Activated naive CD4-positive, alpha-beta T cell treated with anti-CD3 and anti-CD28 coated beads, Interleukin-2, amount 50 U/mL, for 72 hours (primary cell): ENCODE measurements at places on chromosomes 2 and 18.

- DNase-seq = no peak
Observed at GRCh38 chr2:119393971-119394748, 27.4 kb downstream of the DBI start.

- DNase-seq = no peak
Observed at GRCh38 chr2:120656273-120656950, 79.3 kb upstream of the GLI2 start.

GRCh38 chr2:219688560-219689445 lies 61.4 kb downstream of the SLC4A3 start:
- DNase-seq = no peak

DNA sequence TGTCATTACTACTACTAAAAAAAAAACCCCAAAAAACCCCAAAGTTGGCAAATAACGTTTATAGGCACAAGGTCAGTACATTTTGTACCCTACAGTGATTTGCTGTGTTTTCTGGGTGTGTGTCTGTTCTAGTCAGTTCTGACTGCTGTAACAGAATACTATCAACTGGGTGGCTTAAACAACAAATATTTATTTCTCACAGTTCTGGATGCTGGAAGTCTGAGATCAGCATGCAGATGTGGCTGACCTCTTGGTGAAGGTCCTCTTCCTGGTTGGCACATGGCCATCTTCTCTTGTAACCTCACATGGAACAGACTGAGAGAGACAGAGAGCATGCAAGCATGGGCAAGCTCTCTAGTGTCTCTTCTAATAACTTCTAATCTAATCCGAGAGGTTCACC lies 103.1 kb downstream of the CERS6 start:
- no peak for DNase-seq

DNA sequence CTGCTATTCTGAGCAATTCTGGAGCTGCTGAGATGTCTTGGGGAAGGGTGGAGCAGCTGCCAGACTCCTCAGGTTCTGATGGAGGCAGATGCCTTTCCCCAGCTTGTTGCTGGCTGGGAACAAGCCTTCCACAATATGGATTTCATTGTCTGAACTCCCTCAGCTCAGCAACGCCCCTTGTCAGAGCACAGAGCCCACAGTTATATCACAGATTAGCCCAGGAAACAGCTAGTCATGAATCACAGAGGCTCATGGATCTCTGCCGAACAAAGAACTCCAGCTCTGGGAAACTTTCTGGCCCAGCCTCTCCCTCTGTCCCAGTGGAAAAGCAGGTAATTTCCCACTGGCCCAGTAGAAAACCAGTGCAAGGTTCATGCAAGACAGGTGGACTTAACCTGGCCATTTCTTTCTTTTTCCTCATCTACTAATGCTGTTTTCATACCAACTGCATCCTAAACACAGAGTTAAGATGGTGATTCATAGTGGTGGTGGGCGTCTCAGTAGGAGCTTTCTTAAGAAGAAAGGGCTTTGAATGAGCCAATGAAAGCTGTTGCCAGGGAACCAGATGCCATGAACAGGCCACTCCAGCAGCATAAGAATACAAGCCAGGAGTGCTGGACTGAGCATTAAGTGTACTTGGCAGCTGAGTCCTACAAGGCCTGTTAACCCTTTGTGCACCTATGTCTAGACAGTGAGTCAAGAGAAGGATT lies 8.7 kb upstream of the KIAA2012 start:
- DNase-seq = peak; percentile 4

GRCh38 chr18:71554686-71555085 lies 989.5 kb downstream of the CBLN2 start:
- DNase-seq = no peak

DNA sequence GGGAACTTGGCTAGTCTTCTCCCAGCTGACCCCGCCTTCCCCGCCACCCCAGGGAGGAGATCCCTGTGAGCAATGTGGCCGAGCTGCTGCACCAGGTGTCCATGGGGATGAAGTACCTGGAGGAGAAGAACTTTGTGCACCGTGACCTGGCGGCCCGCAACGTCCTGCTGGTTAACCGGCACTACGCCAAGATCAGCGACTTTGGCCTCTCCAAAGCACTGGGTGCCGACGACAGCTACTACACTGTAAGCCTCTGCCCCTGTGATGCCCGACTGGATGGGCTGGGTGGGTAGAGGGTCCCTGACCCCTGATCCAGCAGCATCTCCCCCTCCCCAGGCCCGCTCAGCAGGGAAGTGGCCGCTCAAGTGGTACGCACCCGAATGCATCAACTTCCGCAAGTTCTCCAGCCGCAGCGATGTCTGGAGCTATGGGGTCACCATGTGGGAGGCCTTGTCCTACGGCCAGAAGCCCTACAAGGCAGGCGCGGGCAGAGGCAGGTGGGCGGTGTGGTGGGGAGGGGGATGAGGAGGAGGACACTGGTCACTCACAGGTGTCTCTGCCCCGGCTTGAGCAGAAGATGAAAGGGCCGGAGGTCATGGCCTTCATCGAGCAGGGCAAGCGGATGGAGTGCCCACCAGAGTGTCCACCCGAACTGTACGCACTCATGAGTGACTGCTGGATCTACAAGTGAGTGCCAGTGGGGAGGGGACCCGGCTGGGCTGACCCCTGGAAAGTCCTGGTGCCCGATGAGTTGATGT lies 24.2 kb downstream of the ZAP70 start:
- DNase-seq = no peak

- DNase-seq = no peak
Observed at GRCh38 chr18:14914771-14915170, 166.8 kb downstream of the ANKRD30B start.

DNA sequence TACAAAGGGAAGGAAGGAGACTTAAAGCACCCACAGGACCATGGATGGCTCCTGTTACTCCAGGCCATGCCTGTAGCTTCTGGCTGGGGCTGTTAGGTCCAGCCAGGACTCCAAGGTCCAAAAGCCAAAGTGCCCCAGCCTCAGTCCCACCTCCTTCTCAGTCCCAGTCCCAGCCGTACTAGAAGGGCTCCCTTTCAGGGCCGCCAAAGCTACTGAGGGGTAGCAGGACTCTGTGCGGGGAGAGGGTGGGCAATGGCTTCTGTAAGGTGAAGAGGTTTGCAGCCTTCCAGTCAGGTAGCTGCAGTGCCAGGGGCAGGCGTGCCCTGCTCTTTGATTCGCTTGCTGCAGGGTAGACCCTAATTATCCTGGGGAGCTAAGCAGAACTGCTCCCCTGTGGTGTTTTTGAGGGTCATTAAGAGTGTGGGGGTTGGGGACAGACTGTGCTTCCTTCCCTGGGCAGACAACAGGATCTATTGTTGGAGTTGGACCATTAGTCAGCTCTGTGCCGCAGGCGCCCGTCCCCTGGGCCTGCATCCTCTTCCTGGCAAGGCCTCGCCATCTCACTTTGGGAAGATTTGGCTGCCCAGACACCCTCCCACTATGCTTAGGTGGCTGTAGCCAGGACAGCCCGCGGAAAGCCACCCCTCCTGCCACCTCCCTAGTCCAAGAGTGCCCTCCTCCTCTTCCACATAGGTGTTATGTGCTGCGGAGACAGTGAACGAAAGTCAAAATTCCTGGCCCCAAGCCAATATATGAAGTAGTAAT lies 118.8 kb downstream of the ZBTB7C start:
- DNase-seq = no peak

GRCh38 chr18:9878783-9879242 lies 7.0 kb upstream of the TXNDC2 start:
- DNase-seq = no peak

DNA sequence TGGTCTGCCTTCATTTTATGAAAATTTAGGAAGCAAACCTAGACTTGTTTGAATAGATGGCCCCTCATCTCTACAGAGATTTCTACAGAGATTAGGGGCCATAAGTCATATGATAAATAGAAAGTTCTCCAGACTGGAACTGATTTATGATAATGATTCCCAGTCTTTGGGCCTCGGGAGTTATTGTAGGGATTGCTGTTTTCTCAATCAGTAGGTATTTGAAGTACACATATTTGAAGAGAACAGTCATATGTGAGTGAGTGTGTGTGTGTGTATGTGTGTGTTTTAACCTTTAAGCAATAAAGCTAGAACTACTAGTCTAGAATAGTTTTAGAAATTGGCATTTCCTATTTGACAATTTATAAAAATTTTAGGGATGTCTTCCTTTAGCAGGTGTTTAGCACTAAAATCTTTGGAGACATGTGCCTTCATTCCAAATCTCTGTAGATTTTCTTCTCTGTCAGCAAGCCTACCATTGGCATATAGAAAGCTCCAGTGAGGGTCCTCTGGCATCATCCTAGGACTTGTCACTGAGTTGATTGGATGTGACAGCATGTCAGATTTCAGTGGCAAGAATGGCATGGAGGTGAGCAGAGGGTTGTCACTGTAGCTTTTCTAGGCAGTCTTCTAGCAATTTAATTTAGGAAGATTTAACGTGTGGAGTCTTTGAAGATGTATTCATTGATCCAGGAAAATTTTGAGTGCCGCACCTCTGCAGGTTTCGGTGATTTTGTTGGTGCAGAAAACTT lies 71.2 kb downstream of the MYO1B start:
- DNase-seq = no peak

DNA sequence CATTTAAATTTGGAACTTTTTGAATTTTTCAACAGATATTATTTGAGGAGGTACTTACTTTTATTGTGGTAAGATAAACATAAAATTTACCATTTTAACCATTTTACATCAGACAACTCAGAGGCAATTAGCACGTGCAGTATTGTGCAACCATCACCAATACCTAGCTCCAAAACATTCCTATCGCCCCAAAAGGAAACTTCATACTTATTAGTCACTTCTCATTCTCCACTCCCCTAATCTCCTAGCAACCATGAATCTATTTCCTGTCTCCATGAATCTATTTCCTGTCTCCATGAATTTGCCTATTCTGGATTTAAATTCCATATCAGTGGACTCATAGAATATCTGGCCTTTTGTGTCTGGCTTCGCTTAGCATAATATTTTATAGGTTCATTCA lies 69.9 kb upstream of the FAM136A start:
- DNase-seq = no peak

DNA sequence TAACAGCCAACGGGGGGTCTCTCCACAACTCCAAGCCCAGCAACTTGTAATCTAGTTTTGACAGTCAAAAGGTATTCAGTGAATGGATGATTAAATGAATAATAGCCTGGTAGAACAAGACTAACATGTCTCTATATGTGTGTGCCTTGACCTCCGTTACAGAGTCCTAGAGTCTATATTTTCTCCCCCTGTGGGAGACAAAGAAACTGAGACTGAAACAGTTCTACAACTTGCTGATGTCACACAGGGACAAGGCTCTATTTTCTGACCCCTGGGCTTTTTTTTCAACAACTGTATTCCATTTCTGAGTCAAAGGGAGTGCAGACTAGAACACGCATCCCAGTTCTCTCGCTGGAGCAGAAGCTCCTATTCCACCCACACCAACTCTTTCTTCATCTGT lies 223.6 kb upstream of the AGAP1 start:
- DNase-seq = no peak

GRCh38 chr2:214104219-214104618 lies 306.6 kb upstream of the VWC2L start:
- DNase-seq = no peak

- DNase-seq = no peak
Observed at GRCh38 chr2:213104092-213104902, 47.1 kb downstream of the IKZF2 start.

GRCh38 chr2:169528271-169528701 lies 18.8 kb downstream of the KLHL41 start:
- DNase-seq = peak; percentile 61

DNA sequence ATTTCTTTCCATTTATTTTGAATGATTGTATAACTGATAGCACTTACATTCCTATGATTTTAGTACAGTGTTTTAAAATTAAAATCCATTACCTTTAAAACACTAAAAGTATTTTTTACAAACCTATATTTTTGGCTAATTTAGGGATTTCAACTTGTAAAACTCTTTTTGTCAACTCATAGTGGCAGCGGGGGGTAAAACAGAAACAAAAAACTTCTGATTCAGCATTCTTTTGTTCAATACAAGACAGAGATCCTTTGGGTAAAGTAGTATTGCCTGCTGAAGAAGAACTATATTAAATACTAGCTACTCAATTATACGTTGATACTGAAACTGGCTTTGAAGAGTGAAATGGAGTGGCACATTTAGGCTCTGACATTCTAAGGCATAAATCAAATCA lies 437.4 kb upstream of the CDH19 start:
- no peak for DNase-seq

DNA sequence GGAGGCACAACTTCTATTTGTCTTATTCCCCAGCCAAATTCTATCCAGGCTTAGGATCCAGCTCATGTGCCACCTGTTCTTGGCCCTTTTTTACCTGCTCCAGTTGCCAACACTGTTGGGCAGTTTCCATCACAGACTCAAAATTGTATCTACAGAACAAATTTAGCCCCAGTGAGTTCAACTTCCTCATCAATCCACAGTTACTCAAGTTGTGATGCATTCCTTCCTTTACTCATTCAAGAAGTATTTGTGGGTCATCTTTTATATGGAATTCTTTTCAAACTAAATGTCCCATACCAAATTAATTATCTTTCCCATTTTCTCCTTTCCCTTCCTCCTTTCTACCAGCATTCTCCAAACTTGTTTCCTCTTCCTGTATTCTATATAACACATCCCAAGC lies 12.7 kb upstream of the DDX18 start:
- DNase-seq = no peak

DNA sequence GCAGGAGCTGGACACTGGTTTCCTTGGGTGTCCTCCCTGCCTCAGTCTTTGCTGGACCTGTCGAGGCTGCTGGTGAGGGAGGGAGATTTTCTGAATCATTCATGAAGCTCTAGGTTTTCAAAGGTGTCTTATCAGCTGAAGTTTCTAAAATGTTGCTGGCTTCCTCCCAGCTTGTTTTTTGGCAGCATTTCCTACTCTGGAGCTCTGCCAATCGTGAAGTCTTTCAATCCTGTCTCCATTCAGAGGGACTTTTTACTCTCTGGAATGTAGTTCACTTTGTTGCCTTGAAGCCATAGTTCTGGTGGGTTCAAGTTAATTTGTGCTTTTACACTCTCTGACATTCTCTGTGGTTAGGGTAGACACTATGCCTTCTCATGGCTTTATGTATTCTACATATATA lies 23.9 kb downstream of the SNTG2 start:
- no peak for DNase-seq

- DNase-seq = no peak
Observed at GRCh38 chr18:3265564-3266033, 3.7 kb downstream of the MYL12B start.

GRCh38 chr2:172430678-172431077 lies 3.3 kb downstream of the ITGA6 start:
- no peak for DNase-seq

- no peak for DNase-seq
Observed at GRCh38 chr2:236551471-236552211, 18.0 kb upstream of the ACKR3 start.
